ENCODE measurements at places on chromosomes 16 and 17. TPM values are rescaled to one million over a fixed set of nuclear protein-coding genes. Genes with fewer than 3 reads are reported as not detected.
A peak's percentile ranks its signal among the peaks of the same experiment; 100 is the strongest.

GRCh38 chr17:55340176-55340575 is 75.4 kb downstream of the HLF start:
- no peak for DNase-seq

KRT36 gene
- total RNA-seq = not detected

MYH3 gene
- total RNA-seq = 1.4 TPM

- DNase-seq = no peak
Observed at GRCh38 chr17:1480747-1481465, 11.6 kb downstream of the MYO1C start.

FAM171A2 gene
- 1.7 TPM for total RNA-seq

FMNL1 gene
- 99.2 TPM for total RNA-seq

GRCh38 chr16:7805686-7806396 is 473.2 kb downstream of the RBFOX1 start:
- DNase-seq = no peak

- no peak for DNase-seq
Observed at GRCh38 chr16:62035115-62036092, 834 bp downstream of the CDH8 start.

DNA sequence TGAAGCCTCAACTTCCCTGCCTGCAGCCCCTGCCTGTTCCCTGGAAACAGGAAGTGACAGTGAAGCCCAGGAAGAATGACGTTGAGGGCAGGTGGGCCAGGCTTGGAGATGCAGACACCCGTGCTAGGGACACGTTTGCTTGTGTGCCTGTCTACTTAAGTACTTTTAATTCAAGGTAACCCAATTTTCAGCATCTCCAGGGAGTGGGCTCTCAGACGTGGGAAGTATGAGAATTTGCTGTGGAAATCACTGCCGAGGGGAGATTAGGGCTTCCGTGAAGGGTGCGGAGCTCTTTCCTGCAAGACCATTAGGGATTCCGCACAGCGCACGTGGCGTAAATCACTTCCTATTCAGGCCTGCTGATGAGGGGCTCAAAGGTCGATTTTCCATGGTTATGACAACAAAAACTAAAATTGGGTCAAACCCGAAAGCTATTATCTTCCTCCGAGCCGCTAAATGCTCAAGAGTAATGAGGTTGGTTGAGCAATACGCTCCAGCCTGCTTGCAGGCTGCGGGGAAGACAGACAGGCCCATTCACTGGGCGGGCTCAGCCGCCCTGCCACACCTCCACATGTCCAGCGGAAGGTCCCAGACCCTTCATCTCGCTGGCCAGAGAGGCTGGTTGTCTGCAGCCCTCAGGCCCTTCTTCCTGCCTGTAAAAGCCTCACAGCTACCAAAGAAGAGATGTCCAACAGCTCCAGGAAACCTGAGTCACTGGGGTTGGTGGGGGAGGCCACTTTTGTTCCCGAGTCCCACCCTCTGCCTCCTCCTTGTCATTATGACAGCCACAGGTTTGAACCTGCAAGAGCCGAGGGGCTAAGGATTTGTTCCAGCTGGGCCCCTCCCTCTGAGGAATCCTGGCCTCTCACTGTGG is 109.9 kb downstream of the RBFOX3 start:
- no peak for DNase-seq

DNA sequence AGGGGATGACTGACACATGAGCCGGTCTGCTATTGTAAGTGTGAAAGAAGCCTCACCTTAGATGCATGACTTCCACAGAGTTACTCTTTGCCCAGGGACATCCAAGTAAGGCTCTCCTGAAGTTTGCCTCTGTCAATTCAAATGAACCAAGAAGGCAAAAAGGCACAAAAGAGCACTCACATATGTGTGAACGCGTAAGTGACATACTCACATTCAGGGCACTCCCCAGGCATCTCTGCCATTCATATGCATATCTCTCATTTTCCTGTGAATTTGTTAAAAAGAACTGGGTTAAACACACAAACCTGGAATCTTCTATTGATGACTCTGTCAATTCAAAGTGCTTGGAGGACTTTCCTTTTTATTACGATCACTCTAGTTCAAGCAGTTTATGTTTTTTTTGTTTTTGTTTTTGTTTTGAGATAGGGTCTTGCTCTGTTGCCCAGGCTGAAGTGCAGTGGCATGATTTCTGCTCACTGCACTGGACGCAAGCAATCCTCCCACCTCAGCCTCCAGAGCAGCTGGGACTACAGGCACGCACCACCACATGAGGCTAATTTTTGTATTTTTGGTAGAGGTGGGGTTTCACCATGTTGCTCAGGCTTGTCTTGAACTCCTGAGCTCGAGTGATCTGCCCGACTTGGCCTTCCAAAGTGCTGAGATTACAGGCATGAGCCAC is 49.4 kb downstream of the DUSP14 start:
- DNase-seq = no peak

SLC6A2 gene
- not detected for total RNA-seq

DNA sequence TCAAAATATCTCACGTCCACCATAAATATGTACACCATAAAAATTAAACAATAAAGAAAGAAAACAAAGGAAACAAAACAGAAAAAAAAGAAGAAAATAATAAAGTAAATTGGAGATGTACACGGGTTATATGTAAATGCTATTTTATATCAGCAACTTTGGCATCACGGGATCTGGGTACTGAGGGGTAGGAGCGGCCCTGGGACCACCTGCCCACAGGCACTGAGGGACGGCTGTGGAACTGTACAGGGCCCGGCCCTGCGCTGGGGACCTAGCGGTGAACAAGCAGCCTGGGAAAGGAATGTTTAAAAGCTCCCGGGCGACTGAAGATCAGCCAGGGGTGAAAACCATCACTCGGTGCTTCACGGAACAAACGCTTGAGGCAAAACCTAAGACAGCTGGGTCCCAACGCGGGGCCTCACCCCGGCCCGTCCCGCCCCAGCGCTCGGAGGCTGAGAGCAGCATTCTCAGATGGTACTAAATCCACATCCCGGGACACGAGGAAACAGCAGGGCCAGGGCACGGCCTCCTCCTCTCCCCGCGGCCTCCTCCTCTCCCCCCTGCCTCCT is 31.2 kb downstream of the NXN start:
- no peak for DNase-seq

NPIPA1 gene
- total RNA-seq = 42.9 TPM

HLF gene
- 0.26 TPM for total RNA-seq

RTN4RL1 gene
- 0.10 TPM for total RNA-seq

C17orf50 gene
- total RNA-seq = not detected

- DNase-seq = no peak
Observed at GRCh38 chr17:7178973-7179316, 225 bp downstream of the ASGR1 start.

DNA sequence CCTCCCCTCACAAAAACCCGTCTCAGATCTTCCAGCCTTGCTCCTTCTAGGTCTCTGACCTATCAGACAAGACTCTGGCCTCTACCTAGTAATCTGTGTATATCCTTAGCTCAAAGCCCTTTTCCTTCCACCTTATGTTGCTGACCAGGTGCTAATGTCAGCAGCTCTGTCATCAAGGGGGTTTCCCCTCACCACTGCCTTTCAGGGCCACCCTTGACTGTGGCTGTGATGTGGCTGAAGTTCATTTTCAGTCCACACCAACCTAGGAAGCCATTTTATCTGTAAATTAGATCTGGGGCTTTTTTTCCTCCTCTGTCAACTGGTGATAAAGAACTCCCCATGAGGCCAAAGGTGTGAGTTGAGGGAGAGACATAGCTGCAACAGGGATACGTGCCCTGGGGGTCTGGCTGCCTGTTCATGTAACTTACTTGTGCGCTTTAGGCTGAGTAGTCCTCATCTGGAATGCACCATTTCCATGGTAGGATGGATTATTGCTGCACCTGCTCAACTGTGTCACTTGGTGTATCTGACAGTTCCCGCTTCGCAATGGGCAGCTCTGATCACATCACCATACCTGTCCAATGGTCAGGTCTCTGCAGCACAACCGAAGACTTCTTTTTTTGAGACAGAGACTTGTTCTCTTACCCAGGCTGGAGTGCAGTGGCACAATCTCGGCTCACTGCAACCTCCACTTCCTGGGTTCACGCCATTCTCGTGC is 14.7 kb upstream of the RUNDC3A start:
- peak; percentile 9 for DNase-seq

DNA sequence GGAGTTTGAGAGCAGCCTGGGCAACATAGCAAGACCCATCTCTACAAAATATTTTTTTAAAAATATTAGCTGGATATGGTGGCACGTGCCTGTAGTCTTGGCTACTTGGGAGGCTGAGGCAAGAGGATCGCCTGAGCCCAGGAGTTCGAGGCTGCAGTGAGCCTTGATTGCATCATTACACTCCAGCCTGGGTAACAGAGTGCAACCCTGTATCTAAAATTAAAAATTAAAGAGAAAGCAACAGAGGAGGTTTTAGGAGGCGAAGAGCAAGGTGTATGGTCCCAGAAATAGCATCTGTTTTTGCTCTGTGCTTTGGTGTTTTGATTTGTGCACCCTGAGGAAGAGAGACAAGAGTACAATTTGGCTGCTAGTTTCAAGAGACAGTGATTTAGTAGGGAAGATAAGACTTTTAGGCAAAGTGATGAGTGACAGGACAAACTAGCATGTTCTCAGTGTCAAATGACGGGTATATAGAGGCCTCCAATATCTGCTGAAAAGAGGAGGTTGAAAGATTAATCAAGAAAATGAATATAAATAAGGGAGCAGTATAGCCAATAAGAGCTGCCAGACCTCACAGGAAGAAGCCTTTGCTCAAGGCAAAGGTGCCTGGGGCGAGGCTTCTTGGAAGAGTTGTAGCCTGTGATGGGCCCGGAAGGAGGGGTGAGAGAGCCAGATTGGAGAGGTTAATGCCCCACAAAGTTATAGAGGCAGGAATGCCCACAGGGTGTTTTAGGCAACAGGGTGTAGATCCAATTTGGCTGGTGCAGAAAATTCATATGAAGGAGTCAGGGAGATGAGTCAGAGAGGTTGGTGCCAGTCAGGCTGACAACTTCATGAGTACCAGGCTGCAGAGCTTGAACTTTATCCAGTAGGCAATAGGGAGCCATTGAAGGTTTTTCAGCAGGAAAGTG is 11.4 kb downstream of the HLF start:
- no peak for DNase-seq

DNA sequence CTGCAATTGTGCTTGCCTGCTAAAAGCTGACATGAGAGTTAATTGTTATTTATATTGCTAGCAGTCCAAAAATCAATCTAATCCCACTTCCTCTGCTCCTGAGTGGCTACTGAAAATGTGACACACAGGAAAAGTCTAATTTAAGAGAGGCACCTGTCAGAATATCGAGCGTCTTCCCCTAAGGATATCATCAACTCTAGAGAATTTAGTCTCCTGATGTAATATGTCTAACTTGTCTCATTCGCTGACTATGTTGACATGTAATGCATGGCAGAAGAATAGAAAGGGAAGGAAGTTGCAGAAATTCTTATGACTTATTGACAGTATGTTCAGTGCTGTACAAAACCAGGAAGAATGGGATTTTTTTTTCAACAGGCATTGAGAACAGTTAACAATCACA is 893.4 kb upstream of the CDH8 start:
- no peak for DNase-seq

All from GM12878 (cell line).